ENCODE measurements at places on chromosomes 11 and 22.

- DNase-seq: no peak
Measured at GRCh38 chr11:67586568-67587250, 3.1 kb downstream of the GSTP1 start.

GRCh38 chr11:72848846-72849466 is 34.7 kb downstream of the ATG16L2 start:
- DNase-seq: peak; percentile 10

DNA sequence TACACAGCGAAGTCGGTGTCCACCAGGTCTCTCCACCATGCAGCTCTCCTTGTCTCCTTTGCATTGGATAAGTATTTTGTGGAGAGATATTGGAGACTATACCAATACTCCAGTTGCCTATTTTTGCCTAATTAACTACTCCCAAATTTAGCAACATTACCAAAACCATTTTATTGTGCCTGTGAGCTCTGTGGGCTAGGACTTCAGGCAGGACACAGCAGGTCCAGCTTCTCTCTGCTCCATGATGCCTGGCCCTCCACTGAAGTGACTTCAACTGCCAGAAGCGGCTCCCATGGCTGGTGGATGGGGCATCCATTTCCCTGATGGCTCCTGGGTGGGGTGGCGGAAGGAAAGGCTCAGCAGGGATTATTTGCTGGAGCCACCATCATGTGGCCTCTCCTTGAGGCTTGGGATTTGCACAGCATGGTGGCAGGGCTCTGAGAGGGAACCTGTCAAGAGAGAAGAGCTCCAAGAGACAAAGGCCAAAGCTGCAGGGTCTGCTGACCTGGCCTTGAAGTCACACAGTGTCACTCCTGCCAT is 36.9 kb upstream of the MAPK1 start:
- no peak for DNase-seq

DNA sequence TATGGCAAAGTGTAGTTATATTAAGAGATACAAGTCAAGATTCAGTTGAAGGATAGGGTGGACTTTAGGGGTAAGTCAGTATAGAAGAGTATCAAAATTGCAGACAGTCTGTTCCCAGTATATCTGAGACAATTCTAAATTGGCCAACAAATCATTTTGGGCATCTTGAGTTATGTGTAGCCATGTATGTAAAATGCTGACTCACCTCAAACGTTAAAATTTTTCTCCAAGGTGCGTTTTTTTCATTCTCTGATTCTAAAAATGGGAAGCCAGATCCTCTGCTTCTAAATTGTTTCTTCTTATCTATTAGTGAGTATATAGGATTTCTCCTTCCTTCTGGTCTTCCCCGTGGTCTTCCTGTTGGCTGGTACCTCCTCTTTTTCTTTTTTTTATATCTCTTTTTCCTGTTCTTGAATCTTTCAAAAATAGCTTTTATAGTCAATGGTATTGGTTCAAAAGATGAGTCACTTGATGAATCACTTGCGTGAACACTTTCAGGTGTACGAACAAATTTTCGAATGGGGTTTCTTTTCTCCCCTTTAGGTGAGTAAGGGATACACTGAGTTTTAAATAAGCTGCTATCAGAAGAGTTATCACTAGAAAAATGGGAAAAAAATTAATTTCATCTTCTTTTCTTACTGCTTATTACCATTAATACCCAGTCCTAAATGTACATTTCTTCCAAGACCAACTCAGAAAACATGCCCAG is 3.2 kb downstream of the TAF1D start:
- no peak for DNase-seq

DNA sequence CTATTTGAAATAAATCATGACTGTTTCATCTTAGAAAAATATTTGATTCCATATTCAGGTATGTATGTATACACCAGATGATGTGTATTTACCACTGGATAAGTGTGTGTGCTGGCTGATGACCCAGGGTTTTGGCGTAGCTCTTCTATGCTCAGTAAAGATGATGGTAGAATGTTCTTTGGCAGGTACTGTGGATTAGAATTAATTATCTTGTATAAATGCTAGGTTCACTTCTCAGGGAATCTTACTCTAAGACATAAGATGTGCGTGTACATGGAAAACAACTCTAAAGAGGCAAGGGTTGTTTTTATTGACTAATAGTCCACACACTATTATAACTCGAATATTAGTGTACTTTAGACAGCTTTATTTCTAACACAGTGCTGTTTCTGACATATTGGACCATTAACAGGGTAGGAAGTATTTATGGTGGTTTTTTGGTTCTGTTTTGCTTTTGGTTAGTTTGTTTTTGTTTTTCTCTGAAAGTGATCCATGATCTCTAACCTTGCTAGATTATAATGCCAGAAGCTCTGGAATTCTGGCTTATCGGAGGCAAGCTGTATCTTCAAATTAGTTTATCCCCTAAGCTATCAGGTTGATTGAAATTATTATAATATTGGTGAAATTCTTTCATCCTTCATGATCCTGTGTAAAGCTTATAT is 1.0 kb upstream of the HBG1 start:
- DNase-seq: no peak

DNA sequence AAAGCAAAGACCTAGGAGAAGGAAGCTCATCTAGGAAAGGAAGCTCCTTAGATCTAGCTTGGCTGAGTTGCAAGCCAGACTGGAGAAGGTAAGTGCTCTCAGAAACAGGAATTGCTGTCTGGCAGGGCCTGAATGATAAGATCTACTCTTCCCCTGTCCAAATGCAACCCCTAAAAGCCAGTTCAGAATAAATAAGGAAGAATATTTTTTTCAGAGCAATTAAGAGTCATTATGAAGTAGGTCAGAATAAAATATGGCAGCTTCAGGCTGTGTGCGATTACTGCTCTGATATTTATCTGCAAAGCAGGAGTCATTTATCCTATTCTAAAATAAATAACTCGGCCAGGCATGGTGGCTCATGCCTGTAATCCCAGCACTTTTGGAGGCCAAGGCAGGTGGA is 82.1 kb downstream of the PIWIL4 start:
- DNase-seq: no peak

- no peak for DNase-seq
Measured at GRCh38 chr22:50326225-50326955, 422 bp downstream of the DENND6B start.

DNA sequence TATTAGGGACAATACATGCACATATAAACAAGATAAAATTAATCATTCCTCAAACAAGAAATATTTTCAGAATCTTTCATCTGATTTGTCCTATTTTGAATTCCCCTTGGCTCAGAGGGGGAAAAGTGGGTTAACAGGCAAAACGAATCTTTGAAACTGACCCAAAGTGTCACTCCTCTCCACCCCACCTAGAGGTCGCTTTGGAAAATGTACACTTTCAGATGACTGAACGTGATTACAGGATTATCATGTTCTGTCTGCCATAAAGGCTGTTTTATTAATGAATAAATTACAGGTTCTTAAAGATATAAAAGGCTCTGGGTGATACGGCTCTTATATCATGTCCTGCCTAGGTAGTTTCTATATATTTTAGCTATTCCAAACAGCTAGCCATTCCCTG is 1735.0 kb downstream of the LRRC4C start:
- DNase-seq: no peak

DNA sequence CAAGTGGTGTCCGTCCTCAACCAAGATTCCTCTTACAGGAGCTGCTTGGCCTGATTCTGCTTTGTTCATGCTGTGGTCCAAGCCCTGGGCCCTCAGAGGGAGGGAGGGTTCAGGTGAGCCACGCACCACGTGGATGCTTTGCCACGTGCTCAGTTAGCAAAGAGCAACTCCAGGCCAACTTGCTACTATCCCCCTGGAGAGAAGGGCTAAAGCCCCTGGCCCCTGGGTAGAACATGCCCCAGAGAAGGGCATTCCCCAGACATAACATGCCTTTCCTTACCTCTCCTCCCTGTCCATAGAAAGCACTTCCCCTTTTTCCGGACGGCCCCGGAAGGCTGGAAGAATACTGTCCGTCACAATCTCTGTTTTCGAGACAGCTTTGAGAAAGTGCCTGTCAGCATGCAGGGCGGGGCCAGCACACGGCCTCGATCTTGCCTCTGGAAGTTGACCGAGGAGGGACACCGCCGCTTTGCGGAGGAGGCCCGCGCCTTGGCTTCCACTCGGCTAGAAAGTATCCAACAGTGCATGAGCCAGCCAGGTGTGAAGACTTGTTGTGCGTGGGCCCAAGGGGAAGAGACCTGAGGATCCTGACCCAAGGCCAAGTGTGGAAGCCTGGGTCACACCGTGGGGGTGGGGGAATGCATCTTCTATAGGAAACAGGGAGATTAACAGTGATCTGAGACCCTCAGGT is 8.8 kb downstream of the FOXR1 start:
- DNase-seq: no peak

- DNase-seq: no peak
Measured at GRCh38 chr11:113436672-113437252, 38.4 kb downstream of the DRD2 start.

GRCh38 chr11:74948546-74948897 is 369 bp downstream of the XRRA1 start:
- DNase-seq: no peak
